Activated CD4-positive, alpha-beta T cell treated with anti-CD3 and anti-CD28 coated beads for 36 hours (primary cell): ENCODE measurements at places on chromosomes 3 and 15. TPM values are rescaled to one million over a fixed set of nuclear protein-coding genes. Genes with fewer than 3 reads are reported as not detected.

The ZBTB47 gene
- 0.62 TPM for total RNA-seq

The LMOD3 gene
- total RNA-seq = not detected

The RETNLB gene
- total RNA-seq = not detected

The TMOD2 gene
- total RNA-seq = 6.9 TPM

The CCDC33 gene
- total RNA-seq = not detected

The KAT2B gene
- total RNA-seq = 17.2 TPM

The NRROS gene
- 19.7 TPM for total RNA-seq

The GOLGA8J gene
- total RNA-seq = 0.16 TPM

The CYP8B1 gene
- not detected for total RNA-seq

The ATP13A5 gene
- total RNA-seq = not detected

The CHL1 gene
- not detected for total RNA-seq

GRCh38 chr3:52190294-52191074, 7.5 kb upstream of the ALAS1 start:
- DNase-seq = no peak

- no peak for DNase-seq
These were observed 101.8 kb downstream of the ST8SIA2 start for GRCh38 chr15:92495446-92495845.

DNA sequence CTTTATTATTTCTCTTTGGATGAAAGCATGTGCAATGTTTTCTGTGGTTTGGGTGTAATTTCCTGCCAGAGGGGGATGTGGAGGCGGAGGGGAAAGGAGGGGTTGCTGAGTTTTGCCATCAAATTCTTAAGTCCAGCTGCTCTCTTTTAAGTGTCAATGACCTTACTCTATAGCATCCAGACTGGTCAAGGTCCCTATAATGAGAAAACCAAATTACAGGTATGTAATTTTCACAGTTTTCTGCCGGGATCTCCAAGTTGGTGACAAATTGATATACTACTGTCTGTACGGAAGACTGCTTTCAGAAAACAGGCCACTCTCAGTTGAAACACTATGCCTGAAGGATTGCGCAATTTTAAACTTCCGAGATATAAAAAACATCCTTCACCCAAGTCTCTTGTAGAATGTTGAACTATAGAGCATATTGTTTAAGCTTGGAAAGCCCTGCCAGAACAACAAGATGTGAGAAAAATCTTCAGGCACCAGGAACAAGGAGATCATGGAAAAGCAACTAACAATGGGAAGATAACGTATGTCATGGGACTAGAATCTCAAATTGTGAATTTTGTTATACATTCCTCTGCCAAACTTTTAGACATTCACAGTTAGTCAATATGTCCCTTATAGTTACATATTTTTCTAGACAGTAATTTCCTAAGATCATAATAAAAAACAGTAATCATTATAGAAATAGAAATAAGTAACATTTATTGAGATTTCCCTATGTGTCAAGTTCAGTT, 300.7 kb upstream of the SATB1 start:
- DNase-seq = peak; percentile 58

GRCh38 chr15:66831801-66832390, 129.9 kb downstream of the SMAD6 start:
- no peak for DNase-seq

GRCh38 chr3:159668990-159669476, 319.6 kb upstream of the IL12A start:
- DNase-seq = no peak

DNA sequence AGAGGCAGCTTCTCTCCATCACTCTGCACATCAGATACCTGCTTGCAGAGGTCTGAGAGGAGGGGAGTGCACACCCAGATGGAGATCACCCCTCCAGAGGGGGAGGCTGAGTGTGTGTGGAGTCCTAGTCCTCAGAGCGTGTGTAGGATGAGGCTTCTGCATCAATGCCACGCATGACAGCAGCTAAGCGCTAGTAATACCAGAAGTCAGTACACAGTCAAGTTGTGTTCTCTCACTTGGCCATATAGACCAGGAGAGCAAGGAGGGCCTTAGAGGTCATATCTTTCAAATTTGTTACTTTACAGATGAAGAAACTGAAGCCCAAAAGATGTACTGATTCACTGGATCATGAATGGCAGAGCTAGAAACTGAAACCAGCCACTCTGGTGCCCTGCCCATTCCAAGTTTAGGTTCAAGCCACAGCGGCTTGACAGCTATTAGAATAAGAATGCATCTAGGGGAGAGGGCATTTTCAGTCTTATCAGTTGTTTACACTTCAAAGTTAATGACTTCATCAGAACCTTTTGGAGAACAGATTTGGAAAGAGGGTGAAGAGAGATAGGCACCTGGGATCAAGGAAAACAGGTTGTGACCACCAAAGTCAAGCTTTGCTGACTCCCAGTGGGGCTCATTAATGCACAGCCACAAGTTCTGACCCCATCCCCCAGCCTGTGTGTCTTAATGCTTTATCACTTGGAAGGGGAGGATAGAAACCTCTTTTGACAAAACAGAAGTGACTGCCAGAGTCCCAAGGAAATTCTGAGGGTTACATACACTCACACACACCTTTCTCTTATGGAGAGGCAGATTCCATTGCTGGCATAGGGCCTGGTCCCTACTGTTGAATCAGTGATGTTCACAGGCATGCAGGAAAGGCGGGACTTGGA, 310.3 kb downstream of the CHST2 start:
- DNase-seq = no peak

- DNase-seq = no peak
These were observed 25.2 kb downstream of the NR2F2 start for GRCh38 chr15:96355568-96356187.

DNA sequence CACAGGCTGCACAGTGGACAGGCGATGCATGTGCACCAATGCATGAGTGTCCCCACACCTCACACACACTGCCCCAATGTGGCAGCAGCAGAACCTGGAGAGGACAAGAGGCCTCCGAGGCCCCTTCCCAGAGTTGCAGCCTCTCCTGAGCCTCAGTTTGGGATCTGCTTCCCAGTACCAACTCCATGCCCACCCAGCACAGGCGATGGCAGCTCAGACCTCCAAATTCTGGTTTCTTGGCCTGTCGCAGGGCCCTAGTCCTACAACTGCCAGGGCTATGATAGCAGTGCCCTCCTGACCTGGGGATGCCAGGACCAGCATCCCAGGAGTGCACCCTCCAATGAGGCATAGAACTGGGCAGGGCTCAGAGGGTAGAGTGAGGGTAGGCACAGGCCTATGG, 19.9 kb downstream of the ADAMTS7 start:
- no peak for DNase-seq

- no peak for DNase-seq
These were observed 30.2 kb upstream of the LAMP3 start for GRCh38 chr3:183192650-183193300.

- no peak for DNase-seq
These were observed 18.8 kb downstream of the ARHGEF3 start for GRCh38 chr3:56782906-56783305.

DNA sequence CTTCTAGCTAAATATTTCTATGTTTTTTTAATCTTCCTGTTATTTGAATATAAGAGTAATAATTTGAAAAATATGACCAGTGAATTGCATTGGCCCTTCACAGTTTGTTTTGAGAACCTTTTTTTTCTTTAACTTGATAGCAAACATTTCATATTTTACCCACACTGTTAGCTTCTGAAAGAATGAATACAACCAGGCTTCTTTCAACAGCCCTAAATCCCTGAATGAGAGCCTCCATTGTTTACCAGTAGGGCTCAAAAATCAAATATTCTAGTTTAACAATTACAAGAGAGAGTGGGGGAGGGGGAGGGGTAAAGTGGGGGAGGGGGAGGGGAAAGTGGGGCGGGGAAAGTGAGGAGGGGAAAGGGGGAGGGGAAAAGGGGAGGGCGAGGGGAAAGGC, 14.5 kb upstream of the TOP2B start:
- DNase-seq = no peak

- DNase-seq = no peak
These were observed 47.1 kb downstream of the PARP14 start for GRCh38 chr3:122727766-122728165.

- no peak for DNase-seq
These were observed 2.9 kb downstream of the CTNNB1 start for GRCh38 chr3:41202075-41202833.

- no peak for DNase-seq
These were observed 909.1 kb upstream of the ROBO1 start for GRCh38 chr3:80676866-80677265.

GRCh38 chr15:64386291-64386690, 1.3 kb upstream of the TRIP4 start:
- DNase-seq = no peak

DNA sequence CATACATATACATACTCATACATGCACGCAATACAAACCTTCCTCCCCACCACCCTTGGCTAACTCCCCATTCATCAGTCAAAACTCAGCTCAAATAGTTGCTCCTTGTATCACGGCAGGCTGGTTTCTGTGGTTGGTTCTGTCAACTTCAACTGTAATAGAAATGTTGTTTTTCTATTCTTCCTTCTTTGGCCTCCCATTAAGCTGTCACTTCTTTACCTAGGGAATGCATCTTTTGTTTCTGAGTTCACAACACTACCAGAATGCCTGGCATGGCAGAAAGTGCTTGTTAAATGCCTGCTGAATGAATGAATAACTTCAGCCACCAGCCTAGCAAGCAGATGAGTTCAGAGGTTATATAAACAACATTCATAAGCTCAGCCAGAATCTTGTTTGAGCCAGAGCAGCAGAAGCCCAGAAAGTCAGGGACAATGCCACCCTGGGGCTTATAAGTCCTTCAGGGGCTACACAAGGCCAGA, 63.1 kb downstream of the B3GALNT1 start:
- DNase-seq = no peak

DNA sequence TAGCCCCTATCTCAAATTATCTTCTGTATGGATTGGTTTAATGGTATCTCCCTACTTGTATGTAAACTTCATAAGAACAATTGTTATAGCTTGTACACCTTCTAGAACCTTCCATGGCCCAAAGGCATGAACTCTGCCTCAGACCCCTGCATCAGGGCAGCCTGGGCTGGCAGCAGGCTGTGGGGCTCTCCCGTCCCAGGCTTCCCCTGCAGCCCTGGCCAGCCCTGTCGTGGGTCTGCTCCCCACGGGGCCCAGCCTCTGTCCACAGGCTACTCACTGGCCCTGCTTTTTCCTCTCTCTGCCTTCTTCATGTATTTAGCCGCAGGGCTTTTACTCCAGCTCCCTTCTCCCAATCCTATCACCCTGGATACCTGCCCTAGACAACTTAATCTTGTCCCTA, 4.4 kb downstream of the SCN5A start:
- DNase-seq = no peak

- no peak for DNase-seq
These were observed 459.5 kb downstream of the DIPK2A start for GRCh38 chr3:144431134-144431533.

GRCh38 chr3:18282507-18282906, 142.6 kb downstream of the SATB1 start:
- no peak for DNase-seq

- no peak for DNase-seq
These were observed 2.1 kb upstream of the RAP2B start for GRCh38 chr3:153159771-153160397.

DNA sequence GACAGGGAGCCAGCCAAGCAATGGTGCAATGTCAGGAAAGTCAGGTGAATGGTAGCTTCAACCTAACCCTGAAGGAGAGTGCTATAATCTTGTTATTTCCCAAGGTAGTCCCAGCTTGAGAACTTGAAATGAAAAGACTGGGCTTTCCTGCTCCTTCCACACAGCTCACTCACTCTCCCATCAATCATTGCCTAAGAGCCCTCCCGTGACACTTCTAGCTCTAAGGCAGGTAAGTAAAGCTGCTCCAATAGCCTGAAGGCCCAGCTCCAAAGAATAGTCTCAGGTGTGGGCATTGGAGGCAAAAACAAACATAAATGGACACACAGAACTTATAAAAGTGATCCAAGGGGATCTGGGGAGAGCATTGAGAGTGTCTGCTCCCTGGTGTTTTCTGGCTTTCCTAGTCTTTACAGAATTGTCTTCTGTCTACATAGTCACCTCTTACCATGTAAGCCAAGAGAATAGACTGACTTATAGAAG, 63.1 kb upstream of the TBC1D5 start:
- DNase-seq = no peak

- no peak for DNase-seq
These were observed 165.3 kb downstream of the GOLIM4 start for GRCh38 chr3:167930453-167930852.

GRCh38 chr15:67809866-67810265, 15.4 kb upstream of the SKOR1 start:
- no peak for DNase-seq

DNA sequence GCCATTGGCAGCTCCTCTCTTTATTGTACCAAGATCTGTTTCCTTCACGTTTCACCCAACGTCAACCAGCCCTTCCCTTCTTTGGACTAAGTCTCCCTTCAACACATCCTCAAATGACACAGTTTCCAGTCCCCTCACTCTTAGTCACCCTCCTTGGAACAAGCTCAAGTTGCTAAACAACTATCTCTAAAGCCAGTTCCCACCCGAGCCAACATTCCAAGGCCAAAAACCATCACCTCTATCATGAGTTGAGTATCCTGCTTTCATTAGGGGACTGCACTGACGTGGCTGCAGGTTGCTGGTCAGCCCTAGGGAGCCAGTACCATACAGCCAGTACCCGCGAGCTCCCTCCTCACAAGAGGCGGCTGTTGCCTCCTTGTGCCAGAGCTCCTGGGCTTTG, 73.8 kb downstream of the LIPC start:
- no peak for DNase-seq

DNA sequence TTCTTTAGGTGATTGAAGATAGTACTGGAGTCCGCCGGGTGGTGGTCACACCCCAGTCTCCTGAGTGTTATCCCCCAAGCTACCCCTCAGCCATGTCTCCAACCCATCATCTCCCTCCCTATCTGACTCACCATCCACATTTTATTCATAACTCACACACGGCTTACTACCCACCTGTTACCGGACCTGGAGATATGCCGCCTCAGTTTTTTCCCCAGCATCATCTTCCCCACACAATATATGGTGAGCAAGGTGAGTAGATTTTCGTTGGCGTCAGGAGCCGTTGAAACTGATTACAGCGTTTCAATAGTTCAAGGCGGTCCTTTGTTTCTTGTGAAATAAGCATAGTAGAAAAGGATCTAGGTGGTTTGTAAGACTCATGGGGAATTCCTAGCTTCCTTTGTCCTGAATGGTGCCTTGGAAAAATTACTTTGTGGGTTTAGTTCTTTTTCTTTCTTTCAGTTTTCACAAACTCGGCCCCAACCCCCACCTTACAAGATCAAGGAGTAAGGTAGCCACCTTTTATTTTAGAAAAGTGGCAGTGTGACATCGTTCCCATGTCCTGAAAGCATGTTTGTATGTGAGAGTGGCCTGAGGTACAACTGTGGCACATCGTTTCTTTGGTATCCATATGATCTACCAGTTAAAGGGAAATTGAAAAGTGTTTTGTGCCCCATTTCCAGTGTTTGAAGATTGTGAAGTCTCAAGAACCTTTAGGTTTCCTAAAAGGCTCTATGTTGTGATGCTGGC, 200.6 kb downstream of the GHSR start:
- no peak for DNase-seq
